ENCODE measurements at places on chromosomes 16 and 17.

- DNase-seq: no peak
These were observed 26.2 kb downstream of the NUDT7 start for GRCh38 chr16:77748421-77749005.

- no peak for DNase-seq
These were observed 2.6 kb downstream of the ZCCHC14 start for GRCh38 chr16:87490096-87490798.

DNA sequence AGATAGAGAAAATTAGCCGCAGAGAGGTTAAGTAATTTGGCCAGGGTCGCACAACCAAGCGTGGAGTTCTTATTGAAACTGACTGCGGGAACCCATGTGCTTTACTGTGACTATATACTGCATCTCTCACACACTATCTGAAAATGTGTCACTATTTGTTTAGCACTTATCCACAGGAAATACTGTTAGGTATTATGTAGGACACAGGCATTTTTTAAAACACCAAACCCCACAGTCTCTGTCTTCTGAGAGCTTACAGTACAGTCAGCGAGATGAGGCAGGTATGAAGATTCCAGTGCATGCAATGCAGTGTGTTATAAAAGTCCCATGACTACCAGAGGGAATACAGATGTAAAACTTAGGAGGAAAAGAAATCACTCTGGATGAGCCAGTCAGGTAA is 11.3 kb downstream of the RBL2 start:
- DNase-seq: no peak

- no peak for DNase-seq
These were observed 4.3 kb downstream of the CAMKK1 start for GRCh38 chr17:3888343-3889171.

GRCh38 chr17:27807567-27808470 is 7.5 kb upstream of the NOS2 start:
- peak; percentile 56 for DNase-seq

- DNase-seq: no peak
These were observed 14.2 kb downstream of the RAB40B start for GRCh38 chr17:82684228-82684841.

DNA sequence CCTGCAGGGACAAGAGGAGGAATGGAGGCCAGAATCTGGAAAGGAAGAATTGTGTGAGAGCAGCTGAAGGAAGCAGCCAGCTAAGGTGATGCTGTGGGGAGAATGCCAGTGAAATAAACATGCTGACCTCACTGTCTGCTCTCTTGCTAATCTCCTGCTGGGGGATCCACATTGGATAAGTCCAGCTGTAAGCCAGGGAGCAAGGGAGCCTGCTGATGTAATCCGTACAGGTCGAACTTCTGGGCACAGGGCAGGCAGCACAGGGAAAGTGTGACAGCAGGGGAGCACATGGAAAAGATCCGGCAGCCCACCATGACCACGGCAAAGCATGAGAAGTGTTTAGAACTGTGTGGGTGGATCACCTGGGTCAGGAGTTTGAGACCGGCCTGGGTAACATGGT is 7.5 kb upstream of the XPO6 start:
- no peak for DNase-seq

GRCh38 chr16:88530858-88531203 is 39.4 kb upstream of the ZC3H18 start:
- DNase-seq: no peak

GRCh38 chr17:9905902-9906301 is 831 bp upstream of the RCVRN start:
- DNase-seq: no peak

DNA sequence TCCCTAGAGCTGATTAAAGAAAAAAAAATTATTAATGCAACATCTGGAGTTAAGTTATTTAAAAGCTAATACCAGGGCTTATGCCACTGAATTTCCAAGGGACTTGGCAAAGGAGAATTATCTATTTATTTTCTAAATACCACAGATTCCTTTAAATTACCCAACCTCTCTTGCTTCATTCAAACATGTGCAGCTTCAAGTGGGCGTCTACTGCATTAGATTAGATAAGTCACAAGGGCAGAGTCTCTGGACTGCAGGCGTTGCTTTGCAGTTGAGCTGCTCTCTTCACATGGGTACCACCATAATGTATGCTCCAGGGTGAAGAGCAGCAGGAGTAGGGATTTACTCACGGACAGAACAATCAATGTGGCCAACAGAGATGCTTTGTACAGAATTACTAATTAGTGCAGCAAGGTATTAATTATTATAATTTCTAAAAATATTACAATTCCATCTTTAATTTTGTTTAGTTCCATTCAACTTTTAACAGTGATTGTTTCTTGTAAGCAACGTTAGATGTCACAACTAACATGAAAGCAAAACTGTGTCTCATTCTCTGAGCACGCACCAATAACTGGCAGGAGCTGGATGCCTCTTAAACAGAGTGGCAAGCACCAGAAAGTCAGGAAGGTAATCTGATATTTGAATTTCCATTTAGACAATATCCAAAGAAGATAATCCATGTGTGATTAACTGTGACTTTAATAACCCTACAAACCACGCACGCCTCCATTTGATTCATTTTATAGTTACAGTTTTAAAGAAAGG is 214.2 kb downstream of the STX8 start:
- DNase-seq: no peak

DNA sequence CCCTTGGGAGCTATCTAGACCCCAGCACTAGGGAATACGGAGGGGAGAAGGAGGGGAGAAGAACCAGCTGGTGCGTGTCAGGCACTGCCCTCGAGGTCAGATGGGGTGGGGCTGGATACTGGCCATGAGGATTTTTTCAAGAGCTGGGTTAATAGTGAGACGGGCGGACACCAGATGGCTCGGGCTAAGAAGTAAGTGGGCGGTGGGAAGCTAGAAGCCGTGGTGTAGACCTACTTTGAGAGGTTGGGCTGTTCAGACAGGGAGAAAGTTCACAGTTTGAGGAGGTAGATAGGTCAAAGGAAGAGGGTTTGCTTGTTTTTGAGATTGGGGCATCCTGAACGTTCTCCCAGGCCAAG is 303.8 kb downstream of the SEC14L1 start:
- no peak for DNase-seq

DNA sequence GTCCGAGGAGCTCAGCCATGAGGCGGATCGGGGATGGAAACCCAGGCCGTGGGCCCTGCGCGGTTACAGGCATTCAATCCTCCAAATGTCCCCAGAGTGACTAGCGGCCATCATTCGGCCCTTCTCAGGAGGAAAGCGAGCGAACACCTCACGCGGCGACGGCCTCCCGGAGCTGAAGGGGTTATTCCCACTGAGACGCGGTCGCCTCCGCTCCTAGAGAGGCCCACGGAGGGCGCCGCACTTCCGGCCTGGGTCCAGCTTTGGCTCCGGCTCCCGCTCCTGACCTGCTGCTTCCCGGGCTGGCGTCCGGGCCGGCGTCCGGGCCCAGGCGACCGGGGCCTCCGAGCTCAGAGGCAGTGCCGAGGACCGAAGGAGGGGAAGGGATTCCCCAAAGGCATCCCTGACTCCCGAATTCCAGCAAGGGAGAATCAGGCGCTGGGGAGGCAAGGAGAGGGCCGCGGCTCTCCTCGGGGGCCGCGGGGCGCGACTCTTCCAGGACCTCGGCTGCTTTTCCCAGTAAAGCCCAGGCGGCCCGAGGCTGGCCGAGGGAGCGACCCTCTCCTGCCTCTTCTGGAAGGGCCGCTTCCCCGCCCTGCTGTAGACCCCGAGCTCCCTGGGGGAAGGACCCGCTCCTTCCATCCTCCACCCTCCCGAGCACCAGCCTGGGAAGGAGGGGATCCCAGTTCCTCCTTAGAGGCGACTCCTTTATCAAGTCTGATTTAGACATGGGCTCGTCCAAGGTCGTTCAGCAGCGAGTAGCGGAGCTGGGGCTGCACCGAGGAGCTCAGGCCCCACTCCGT is 18.6 kb upstream of the ZNF629 start:
- peak; percentile 52 for DNase-seq

GRCh38 chr17:5283571-5284315 is 1.7 kb downstream of the RABEP1 start:
- DNase-seq: no peak

- DNase-seq: no peak
These were observed 6.6 kb downstream of the ENDOV start for GRCh38 chr17:80421381-80422090.

DNA sequence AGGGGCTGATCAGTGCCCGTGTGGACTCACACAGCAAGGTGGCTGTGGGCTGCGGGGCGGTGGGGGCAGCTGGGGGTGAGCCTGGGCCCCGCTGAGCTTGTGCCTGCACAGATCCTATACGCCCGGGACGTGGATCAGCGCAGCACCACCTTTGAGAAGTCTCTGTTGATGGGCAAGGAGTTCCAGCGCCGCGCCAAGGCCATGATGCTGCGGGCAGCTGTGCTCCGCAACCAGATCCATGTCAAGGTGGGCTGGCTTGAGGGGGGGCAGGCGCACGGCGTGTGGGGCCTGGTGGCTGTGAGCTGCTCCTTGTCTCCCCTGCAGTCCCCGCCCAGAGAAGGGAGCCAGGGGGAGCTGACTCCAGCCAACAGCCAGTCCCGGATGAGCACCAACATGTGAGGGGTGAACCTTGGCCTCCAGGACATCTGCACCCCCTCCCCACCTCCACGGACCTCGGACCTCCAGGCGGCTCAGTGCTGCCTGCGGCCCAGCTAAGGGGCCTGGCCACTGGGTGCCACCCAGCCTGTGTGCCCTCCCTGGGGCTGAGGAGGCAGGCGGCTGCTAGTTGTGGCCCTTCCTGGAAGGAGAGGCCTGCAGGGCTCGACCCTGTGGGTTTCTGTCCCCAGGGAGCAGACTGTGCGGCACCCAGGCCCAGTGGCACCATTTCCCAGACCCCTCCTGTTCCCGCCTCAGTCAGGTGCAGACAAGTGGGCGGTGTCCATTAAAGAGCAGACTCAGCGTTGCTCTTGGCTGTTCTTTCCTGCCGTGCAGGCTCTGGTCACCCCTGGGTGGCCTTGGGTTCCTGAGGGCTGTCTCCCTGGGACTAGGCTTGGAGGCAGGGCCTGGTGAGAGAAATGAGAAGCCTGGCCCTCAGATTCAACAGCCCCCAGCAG is 5.3 kb downstream of the GPS1 start:
- no peak for DNase-seq

GRCh38 chr17:3033248-3033640 is 30.2 kb downstream of the OR1D5 start:
- no peak for DNase-seq

DNA sequence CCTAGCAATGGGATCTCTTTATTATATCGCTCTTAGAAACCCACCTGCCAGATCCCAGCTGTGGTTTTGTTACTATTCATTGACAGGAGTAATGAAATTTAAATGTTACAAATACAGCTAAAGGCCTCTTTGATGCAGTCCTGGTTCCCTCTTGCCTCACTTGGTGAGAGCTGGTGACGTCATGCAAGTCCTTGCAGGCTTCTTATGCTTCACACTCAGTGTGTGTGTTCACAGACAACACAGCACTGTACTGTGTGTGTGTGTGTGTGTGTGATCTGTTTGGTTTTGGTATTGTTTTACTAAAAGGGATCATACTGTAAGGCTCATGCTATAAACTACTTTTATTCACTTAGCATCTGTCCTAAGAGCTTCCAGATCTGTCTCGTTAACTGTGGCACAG is 75.0 kb downstream of the USP22 start:
- no peak for DNase-seq

GRCh38 chr17:16434662-16435061 is 19.3 kb downstream of the TRPV2 start:
- DNase-seq: no peak

DNA sequence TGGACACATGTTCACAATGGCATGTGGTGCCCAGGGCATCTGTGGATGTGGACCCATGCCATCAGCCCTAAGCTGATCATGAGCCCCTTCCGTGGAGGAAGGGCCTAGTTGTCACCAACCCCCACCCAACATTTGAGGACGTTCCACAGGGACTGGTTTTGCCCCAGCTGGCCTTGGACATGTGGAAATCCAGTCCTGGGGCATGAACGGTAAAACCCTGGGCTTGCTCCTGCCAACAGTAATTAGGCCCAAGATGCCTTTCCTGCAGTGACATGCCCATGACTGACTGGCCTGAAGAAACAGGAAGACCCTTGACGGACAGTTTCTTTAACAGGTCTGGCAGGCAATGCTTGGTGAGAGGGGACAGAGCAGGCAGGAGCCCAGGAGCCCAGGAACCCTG is 7.7 kb downstream of the TNS4 start:
- no peak for DNase-seq

DNA sequence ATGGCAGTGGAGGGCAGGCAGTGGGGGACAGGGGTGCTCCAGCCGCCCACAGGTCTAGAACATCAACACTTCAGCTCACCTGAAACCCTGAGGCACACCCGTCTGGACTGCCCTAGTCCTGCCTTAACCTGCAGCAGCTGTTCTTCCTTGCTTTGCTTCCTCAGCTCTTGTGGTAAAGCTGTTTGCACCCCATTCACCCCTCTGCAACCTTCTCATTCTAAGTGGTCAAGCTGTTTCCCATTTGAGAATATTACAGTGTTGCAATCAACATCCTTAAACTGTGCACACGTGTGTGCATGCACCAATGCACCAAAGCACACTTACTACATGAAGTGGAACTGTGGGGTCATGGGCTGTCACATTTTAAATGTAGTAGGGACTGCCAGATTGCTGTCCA is 32.4 kb downstream of the SCNN1B start:
- DNase-seq: no peak

DNA sequence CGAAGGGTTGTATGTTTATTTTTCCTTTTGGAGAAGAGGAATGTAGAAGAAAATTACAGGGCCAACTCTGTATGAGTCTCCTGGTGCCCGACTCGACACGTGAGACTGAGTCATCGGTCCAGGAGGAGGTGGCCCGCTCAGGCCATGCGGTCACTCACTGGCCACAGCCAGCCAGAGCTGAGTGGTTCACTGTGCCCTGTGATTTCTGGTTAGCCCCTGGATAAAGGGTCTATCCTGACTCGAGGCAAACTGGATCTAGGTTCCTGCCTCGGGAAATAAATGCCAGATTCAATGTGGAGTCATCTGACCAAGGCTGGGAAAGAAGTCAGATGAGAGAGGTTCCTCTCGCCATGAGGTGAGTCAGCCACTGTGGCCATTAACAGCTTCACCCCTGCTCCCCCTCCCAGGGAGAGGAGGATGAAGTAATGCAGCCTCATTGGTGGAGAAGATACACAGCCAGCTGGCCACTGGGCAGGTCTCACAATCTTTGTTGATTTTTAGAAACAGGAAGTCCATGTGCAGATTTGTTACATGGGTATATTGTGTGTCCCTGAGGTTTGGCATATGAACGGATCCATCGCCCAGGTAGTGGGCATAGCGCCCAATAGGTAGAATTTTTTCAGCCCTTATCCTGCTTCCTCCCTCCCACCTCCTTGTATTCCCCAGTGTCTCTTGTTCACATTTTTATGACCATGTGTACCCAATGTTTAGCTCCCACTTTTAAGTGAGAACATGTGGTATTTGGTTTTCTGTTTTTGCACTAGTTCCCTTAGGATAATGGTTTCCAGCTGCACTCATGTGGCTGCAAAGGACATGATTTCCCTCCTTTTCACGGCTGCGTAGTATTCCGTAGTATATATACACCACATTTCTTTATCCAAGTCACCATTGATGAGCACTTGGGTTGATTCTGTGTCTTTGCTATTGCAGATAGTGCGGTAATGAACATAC is 21.7 kb upstream of the USP36 start:
- DNase-seq: no peak

Measured in activated CD4-positive, alpha-beta T cell treated with anti-CD3 and anti-CD28 coated beads for 4 hours (primary cell).